ENCODE measurements at places on chromosomes 11 and 22.
A peak's percentile ranks its signal among the peaks of the same experiment; 100 is the strongest.

- DNase-seq: no peak
Measured at GRCh38 chr11:120261931-120262330, 22.0 kb downstream of the POU2F3 start.

- no peak for DNase-seq
Measured at GRCh38 chr11:130536106-130537040, 87.9 kb downstream of the ADAMTS15 start.

- DNase-seq: no peak
Measured at GRCh38 chr11:66044757-66045156, 4.2 kb downstream of the GAL3ST3 start.

GRCh38 chr22:36419912-36420882 is 32.4 kb upstream of the MYH9 start:
- no peak for DNase-seq

DNA sequence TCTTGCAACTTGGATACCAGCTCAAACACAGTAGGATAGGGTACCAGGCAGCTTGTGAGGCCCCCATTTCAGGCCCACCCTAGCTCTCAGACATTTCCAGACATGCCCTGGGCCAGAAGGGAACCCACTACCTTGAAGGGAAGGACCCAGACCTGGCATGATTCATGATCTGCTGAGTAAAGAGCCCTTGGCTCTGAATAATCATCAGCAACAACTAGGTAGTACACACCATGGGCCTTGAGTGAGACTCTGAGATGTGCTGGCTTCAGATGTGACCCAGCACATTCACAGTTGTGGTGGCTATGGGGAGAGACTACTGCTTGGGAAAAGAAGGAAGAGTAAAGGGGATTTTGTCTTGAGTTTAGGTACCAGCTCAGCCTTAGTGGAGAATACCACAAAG is 23.6 kb downstream of the JRKL start:
- DNase-seq: no peak

DNA sequence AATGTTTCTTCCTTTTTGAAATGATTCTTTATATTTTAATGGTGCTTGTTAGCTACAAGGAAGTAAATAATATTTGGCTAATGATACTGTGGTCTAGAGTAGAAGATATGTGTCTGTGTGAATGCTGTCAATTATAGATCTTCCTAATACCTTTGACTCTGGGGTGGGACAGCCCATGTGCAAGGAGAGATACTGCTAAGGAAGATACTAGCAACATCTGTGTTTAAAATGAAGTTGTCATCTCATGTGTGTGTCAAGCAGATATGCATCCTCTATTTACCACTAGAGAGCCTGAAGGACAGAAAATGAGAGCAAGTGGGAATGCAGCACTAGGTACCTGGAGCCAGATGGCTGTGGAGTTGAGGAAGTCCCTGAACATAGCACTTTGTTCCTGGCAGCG is 34.1 kb downstream of the PPME1 start:
- no peak for DNase-seq

DNA sequence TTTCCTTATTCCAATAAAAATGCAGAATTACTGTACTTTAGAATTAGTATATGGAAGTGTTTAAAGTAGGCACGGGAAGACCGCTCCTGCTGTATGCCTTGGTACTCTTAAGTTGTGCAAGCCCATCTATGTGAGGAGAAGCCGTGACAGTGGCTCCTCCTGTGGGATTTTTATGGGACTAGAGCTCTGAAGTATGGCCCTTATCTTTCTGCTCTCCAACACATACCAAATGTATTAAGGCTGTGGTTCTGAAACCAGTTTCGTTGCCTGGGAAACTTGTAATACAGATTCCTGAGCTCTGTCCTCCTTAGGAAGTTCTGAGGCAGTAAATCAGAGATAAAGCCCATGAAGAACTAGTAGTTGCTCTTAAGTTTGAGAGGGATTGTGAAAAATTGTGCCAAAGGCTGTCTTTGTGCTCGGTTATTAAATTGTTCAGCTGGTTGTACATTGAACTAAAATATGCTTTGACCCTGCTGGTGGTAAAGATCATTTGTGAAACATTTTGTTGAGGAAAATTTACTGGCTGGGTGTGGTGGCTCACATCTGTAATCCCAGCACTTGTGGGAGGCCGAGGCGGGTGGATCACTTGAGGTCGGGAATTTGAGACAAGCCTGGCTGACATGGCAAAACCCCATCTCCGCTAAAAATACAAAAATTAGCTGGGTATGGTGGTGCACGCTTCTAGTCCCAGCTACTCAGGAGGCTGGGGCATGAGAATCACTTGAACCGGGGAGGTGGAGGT is 29.3 kb downstream of the RTN3 start:
- no peak for DNase-seq

DNA sequence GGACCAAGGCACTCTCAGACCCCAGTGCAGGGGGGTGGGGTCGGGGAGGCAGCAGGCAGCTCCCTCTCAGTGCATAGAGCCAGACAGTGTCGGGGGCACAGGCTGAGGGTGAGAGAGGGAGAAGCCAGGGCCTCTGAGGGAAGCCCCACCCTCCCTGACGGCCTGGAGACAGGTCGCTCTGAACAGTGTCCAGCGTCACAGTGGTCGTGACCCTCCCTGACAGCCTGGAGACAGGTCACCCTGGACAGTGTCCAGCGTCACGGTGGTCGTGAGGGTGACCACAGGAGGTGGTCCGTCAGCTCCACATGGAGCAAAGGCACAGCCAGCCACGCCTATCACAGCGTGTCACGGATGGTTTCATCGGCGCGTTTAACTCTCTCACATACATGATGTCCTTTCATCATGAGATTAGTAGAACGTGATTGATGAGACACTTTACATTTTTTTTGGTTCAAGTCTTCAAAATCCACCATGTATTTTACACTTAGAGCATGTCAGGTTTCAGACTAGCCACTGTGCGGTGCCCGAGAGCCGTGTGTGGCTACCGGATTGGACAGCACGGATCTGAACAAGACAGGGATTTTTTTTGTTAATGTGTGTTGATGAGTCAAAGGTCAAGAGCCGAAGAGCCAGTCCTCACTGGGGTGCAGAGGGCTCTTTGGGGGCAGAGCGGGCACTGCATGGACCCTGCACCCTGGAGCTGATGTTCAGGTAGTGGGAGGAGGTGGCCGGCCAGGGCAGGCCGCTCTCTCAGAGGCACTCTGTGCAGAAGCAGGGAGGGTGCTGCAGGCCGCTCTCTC is 23.9 kb upstream of the PANX2 start:
- DNase-seq: peak; percentile 24

DNA sequence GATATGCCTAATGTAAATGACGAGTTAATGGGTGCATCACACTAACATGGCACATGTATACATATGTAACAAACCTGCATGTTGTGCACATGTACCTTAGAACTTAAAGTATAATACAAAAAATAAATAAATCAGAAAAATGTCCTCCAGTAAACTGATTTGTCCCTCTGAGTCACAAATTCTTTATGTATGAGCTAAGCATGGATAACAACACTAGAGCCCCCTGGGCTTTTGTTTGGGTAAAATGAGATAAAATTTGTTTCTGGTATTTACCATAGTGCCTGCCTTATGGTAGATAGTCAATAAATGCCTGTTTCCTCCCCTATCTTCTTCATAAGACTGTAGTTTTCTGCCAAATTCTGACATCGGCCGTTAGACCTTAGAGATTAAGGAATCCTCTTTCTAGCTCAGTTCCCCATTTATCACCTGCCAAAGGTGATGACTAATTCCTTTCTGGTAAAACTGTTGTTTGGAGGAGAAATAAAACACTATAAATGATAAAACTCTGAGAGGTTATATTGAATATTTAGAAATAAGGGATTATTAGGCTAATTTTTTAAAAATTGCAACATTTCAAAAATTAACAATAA is 43.6 kb upstream of the LUZP2 start:
- DNase-seq: no peak

GRCh38 chr11:94741022-94741679 is 27.0 kb upstream of the AMOTL1 start:
- no peak for DNase-seq

GRCh38 chr22:19886605-19887255 is 32.1 kb upstream of the GNB1L start:
- DNase-seq: peak; percentile 59

- no peak for DNase-seq
Measured at GRCh38 chr11:130470832-130471706, 22.6 kb downstream of the ADAMTS15 start.

DNA sequence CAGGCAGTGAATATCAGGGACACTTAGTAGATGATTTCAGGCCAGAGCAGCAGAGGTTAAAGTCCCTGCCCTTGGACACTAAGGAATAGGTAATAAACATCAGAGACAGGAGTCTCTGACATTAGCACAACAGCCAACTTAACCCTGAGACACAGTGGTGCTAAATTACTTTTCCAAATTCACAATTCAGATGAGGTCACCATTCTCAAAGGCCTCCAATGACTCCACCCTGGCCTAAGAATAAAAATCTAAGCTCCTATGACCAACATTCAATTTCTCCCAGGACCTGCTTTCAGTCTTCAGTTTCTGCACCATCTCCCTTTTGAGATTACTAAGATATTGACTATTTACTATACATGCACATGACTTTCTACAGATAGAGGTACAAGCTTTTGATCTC is 42.0 kb downstream of the BLID start:
- no peak for DNase-seq

GRCh38 chr11:41175304-41175972 is 284.0 kb downstream of the LRRC4C start:
- DNase-seq: no peak

DNA sequence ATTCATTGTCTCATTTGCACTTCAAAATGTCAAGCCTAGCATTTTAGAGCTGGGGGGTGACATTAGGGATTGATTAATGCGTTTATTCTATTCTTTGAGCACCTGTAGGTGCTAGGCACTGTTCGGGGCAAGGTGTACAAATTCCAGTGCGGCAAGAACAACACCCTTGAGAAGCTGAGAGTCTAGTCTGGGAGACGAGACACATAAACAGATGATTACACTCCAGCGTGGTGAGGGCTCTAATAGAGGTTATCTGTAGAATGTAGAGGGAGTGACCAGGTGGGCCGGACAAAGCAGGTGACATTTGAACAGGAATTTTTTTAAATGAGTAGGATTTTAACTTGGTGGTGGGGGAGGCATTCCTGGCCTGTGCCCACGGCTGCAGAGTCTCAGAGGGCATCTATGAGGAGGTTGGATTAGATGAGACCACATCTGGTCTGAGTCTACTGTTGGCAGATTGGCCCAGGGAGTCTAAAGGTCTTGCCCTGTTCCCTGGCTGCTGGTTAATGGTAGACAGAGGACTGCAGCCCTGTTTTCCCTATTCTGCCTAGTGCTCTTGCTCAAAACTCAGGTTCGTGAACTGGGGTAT is 970 bp downstream of the CAT start:
- DNase-seq: no peak

DNA sequence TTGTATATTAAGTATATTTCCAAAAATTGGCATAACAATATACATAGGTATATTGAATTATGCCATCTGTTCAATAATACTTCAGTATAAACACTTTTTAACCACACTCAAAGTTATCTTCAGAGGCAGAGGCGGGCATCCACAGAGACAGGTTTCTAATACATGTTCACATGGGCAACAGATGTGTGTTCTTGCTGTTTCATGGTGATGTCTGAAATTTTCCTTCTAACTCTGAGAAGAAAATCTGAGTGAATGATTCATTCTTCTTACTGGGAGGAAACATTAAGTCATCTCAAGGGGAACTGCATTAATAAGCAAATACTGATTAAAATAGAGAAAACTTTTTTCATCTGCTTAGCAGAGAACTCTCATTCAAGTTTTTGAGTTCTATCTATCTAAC is 1074.5 kb downstream of the LRRC4C start:
- no peak for DNase-seq

GRCh38 chr11:65558002-65558929 is at the start of gene LTBP3:
LTBP3 (minus strand) TSS chr11:65558359; CDS start chr11:65557959, 400 bp downstream.
- DNase-seq: peak; percentile 60

DNA sequence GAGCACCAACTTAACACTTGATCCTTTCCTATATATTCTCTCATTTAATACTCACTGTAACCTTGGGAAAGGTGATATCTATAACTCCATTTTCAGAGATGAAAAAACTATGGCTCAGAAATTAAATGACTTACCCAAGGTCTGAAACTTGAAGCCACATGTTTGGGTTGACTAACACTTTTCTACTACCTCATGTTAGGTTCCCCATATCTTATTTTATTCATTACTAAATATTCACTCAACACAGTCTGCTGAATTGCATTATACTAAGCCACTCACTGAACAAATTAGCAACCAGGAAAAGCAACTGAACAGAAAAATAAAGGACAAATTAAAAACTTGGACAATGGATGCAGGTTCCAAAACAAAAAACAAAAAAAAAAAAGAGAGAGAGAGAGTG is 59.9 kb downstream of the FAM168A start:
- DNase-seq: no peak

DNA sequence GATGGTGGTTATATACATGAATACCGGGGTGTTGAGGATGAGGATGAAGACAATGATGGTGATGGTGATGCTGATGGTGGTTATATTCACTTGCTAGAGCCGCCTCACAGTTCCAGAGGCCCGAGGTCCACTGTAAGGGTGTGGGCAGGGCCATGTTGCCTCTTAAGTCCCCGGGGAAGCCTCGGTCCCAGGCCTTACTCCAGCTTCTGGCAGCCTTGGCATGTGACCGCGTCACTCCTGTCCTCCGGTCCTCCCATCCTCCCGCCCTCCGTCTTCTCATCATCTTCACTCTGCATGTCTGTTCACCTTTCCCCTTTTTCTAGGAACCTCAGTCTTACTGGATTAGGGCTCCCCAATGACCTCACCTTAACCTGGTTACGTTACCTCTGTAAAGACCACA is 54.6 kb downstream of the IGLL1 start:
- DNase-seq: no peak

DNA sequence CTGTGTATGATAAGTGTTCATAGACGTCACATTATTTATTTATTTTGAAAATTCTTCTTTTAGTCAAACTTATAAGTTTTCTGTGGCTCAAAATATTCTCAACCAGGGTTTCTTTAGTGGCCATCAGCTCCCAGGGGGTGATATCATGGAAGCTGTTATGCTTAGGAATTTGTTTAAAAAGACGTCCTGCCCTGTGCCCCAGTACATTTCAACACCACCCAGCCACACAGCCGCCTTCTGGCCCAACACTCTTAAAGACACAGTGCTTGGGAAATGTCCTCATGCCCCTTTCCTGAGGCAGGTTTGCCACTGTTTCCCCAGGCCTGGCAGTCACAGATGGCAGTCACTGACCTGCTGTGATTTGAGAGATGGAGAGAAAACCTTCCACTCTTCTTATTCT is 19.9 kb downstream of the TSKU start:
- DNase-seq: no peak

DNA sequence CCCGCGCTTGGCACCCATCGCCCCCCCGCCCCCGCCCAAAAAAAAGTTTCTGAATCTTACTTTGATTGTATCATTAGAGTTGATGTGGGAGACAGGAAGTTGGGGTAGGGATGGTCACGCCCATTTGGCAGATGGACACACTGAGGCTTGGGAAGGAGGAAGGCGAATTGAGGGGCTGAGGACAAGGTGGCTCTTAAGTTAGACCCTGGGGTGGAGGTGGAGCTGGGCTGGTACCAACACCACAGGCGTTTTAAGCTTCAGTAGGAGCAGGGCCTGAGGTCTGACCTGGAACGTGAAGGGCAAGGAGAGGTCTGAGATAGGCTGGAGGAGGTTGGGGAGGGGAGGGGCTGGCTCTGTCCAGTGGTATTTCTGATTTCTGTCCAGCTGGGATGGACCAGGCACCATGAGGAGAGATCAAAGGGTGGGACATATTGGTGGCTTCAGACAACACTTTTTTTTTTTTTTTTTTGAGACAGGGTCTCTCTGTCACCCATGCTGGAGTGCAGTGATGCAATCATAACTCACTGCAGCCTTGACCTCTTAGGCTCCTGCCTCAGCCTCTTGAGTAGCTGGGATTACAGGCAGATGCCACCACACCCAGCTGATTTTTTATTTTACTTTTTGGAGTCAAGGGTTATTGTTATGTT is 799 bp upstream of the CDC42BPG start:
- DNase-seq: no peak
